K562 (cell line): ENCODE measurements at places on chromosomes 16 and 17. TPM values are rescaled to one million over a fixed set of nuclear protein-coding genes. Genes with fewer than 3 reads are reported as not detected.

The OR4D1 gene
- not detected in 2 replicates for polyA plus RNA-seq

DNA sequence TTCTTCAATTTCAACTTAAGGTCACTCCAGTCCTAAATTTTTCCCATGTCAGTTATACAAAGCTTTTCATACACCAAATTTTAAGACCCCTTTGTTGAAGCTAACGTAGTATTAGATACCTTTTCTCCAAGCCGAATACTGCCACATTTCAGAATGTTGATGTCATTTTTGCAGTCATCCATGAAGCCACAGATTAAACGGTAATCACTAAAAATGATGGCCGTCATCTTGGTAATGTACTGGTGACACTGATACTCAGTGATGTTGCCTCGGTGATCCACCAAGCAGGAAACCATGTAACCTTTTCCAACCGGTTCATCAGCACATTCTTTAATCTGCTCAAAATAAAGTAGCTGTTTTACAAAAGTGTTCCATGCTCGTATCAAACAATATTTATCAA lies 82.1 kb upstream of the CLEC18B start:
- DNase-seq: no peak

The DYNLRB2 gene
- polyA plus RNA-seq: not detected in 2 replicates

DNA sequence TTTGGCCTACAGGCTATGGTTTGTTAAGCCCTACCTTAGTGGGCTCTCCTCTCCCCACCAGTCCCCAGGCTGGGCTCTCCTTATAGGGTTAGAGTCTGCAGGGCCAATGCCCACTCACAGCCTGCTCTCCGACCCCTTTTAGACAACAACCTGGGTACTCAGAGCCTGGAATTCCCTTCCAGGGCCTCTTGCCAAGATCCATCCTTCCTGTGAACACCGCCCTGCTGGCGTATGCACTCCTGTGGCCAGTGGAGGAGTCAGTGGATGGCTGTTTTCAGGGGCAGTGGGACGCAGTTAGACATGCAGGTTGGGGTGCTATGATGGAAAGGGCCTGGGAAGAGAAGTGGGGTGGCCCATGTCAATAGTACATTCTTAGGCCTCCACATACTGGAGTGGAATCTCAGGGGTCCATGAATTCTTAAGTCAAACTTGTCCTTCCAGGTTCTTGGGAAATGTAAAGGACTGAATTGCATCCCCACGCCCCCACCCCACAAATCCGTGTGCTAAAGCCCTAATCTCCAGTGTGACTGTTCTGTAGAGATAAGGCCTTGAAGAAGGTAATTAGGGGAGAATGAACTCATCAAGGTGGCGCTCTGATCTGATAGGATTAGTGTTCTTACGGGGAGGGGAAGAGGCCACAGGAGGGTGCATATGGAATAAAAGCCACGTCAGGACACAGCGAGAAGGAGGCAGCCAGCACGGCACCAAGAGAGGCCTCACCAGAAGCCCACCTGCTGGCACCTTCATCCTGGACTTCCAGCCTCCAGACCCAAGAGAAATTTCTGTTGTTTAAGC lies 81.6 kb upstream of the CACNG5 start:
- peak; percentile 28 for DNase-seq

The CKLF gene
- polyA plus RNA-seq: 147 and 173 TPM in 2 replicates

- DNase-seq: peak; percentile 75
Observed at GRCh38 chr17:76793775-76794174, 55.9 kb downstream of the MFSD11 start.

- DNase-seq: no peak
Observed at GRCh38 chr16:88405216-88406060, 22.7 kb downstream of the ZNF469 start.

DNA sequence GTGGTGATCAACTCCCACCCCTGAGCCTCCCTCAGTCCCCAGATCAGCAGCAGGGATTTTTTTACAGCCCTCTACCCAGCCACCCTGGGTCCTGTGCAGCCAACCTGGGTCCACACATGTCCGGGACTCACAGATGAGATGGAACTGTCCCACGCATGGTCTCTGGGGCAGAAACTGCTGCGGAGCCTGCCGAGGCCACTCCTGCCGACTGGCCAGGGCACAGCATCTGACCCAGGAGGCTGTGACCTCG lies 48.0 kb upstream of the ZCCHC14 start:
- no peak for DNase-seq

The TP53TG3B gene
- 1.2 TPM in 1 of 2 replicates, not detected in the other for polyA plus RNA-seq

GRCh38 chr17:66268247-66268927 lies 34.0 kb upstream of the PRKCA start:
- no peak for DNase-seq

DNA sequence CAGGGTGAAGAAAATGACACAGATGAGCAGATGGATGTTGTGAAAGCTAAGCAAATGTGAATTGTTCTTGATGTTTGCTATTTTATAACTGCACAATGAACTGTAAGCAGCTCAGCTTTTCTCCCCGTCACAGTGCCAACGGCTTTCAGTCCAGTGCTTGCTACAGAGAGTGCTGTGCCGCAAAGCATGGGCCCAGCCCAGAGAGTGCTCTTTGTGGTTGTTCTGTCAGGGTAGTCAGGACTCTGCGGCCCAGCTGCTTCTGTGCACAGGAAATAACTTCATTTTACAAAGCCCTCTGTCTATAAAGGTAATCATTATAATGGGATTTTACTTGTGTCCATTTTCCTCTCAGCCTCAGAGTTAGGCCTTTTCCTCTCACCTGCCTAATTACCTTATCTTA lies 39.1 kb downstream of the CDRT15 start:
- no peak for DNase-seq

DNA sequence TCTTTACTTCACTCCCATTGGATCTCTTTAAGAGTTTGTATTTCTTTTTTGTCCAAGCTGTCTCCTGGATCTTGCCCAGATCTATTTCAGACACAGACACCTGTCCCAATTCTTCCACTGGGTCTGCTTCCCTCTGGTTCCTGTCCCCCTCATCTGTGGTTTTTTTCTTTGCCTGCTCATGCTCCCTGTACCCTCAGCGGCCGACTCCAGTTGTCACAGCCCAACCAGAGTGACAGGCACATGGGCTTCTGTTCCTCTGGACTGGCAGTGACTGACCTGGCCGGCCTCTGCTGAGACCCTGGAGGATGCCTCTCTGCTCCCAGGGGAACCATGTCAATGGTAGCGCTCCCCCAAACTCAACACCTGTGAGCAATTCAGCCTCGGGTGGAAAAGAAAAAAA lies 142.6 kb downstream of the WSCD1 start:
- no peak for DNase-seq

GRCh38 chr16:72847187-72848027 lies 200.5 kb downstream of the ZFHX3 start:
- DNase-seq: peak; percentile 33

GRCh38 chr16:8380311-8380710 lies 210.0 kb downstream of the TMEM114 start:
- DNase-seq: no peak

The CCL7 gene
- not detected in 2 replicates for polyA plus RNA-seq

DNA sequence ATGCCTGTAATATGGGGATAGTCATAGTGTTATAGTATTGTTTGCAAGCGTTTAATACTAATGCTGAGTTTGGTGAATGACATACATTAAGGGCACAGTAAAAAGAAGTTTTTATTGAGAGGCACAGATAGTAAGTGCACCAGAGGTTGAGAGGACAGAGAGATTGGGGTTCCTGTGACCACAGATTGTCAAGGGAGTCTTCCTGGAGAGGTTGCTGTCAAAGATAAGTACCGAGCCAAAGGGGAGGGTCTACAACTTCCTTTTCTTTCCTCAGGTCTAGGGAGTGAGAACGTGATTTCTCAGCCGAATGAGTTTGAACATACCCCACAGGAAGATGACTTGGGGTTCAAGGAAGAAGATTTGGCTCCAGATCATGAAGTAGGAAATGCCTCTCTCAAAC lies 1.8 kb downstream of the ZNF48 start:
- DNase-seq: peak; percentile 51
